ENCODE measurements at places on chromosomes 5 and 9. TPM values are rescaled to one million over a fixed set of nuclear protein-coding genes. Genes with fewer than 3 reads are reported as not detected.

SGCD gene
- not detected for total RNA-seq

- DNase-seq, result no peak
These were observed 51.3 kb upstream of the IRX4 start for GRCh38 chr5:1934056-1934394.

GRCh38 chr9:133683586-133684120 lies 47.5 kb downstream of the DBH start:
- DNase-seq, result peak; percentile 77

- no peak for DNase-seq
These were observed 256.8 kb downstream of the ROR2 start for GRCh38 chr9:91693226-91693625.

GRCh38 chr5:61298580-61298979 lies 33.5 kb upstream of the ZSWIM6 start:
- no peak for DNase-seq

DNA sequence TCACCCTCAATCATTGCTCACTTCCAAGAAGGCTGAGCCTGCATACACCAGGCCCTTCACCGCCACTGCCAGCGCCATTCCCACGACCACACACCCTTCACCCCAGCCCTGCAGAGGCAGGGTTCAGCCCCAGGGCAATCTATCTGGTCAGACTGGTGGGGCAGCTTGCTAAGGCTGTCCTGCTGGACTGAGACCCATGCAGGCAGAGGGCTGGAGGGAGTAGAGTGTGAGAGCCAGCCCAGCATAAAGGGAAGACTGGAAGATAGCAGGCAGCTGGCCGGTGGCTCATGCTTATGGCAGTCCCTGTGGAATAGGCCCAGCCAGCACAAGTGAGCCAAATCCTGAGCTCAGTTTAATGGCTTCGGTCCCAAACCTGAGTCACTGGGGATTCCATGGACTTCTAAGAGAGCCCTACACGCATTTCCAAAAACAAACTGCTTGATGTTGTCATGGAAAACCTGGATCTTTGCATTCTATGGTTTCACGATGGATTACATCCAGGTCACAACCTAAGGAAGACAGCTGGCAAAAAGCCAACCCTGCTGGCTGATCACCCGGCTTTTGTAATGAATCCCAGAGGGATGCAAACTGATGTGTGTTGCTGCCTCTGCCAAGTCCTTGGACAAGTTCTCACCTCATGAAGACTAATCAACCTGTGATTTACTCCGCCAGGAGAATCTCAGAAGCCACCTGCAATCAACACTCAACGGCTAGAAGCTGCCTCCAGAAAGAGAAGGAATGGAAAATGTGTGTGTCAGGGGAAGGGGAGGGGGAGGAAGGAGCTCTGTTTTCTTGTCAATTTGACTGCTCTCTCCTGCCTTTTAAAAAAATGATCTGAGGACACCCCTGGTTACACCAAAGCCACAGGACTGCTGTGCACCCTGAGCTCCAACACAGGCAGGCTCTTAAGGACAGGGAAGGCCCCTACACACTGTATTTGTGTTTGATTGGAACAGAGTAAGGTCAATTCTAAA lies 143.6 kb downstream of the LHFPL2 start:
- no peak for DNase-seq
